Calu3 (cell line): ENCODE measurements at places on chromosomes 1 and 21. TPM values are rescaled to one million over a fixed set of nuclear protein-coding genes. Genes with fewer than 3 reads are reported as not detected.

VWA1 gene
- total RNA-seq: 78.7 and 78.9 TPM in 2 replicates

SLC35D1 gene
- total RNA-seq: 5.4 and 5.9 TPM in 2 replicates

RNU1-2 gene
- total RNA-seq: 1,678 and 1,905 TPM in 2 replicates

GBP5 gene
- total RNA-seq: 0.54 TPM in 1 of 2 replicates, not detected in the other

TCHH gene
- 0.07 TPM in 1 of 2 replicates, not detected in the other for total RNA-seq

- no peak for DNase-seq
Measured at GRCh38 chr1:159201642-159202041, 3.0 kb upstream of the ACKR1 start.

- no peak for DNase-seq
Measured at GRCh38 chr1:228018125-228018398, 11.3 kb downstream of the WNT3A start.

DNA sequence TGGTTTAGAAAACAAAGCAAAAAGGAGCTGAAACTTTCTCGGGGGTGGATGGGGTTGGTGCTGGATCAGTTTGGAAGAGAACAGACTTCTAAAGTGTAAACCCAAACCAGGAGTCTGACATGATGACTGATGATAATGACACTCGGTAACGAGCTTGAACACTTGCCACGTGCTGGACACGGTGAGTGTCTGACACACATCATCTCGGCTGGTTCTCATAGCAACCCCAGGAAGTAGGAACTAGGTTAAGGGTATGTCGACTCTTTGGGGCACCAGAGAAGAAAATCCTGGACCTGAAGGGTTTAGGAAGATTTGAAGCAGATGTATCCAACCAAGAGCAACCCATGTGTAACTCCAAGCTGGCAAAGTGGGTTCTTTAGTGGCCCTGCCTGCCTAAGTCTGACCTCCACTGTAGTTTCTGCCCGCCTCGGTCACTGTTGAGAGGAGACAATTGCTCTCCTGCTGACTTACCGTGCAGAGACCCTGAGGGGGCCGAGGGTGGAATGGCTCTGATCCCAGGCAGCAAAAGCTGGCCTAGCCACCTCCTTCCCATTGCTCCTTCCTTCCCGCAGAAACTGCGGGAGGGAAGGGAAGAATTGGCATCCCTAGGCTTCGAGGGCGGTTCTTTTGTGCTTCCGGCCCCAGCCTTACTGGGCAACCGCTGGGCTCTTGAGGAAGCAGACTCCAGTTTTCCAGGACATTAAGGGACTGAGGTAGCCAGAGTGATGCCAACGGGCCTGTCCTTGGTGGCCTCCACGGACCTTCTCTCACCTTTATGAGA is 156.0 kb downstream of the TOMM20 start:
- DNase-seq: no peak

DNA sequence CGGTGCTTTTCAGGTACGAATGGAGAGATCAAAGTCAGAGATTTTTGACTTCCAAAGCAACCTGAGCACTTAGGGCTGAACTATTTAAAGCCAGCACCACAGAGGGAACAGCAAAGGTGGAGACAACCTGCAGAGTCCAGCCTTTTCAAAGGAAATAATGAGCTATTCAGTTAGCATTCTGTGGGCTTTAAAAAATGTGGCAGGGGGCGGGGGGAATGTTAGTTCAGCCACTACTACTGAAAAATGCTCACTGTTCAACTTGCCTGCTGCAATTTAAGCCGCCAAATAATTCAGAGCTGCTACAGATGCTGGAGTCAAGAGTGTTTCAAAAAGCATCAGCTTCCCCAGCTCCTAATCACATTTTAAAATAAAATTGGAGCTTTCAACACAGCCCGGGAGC is 473.3 kb upstream of the PLXNA2 start:
- no peak for DNase-seq

DNA sequence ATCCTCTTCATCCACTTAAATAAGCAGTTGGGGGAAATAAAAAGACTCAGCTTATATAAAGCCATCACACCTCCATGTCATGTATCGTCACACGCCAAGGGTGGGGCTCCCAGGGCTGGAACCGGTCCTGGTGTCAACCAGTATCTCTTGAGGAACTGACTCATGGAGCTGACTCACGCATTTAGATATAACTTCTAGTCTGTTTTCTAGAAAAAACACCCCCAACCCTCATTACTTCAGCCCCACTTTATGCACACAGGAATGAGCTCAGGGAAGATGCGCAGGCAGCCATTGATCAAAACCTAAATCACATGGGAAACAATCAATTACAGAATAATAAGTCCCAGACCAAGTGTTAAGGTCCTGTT is 6.9 kb upstream of the IL22RA1 start:
- DNase-seq: peak; percentile 36

GRCh38 chr1:169708647-169709046 is 2.8 kb downstream of the SELL start:
- no peak for DNase-seq
